ENCODE measurements at places on chromosomes 12 and 14.
A peak's percentile ranks its signal among the peaks of the same experiment; 100 is the strongest.

DNA sequence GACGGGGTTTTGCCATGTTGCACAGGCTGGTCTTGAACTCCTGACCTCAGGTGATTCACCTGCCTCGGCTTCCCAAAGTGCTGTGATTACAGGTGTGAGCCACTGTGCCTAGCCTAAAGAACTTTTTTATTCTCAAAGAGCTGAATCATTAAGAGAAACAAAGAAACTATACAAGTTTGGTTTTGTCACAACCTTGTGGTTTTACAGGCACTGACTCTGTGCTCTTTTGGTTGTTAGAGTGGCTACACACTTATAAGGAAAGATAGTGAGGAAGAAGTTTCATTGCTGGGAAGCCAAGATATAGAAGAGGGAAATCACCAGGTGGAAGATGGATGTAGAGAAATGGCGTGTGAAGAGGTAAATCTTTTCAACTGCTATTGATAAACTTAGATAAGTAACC is 10.1 kb upstream of the DNAH10 start:
- no peak for DNase-seq

DNA sequence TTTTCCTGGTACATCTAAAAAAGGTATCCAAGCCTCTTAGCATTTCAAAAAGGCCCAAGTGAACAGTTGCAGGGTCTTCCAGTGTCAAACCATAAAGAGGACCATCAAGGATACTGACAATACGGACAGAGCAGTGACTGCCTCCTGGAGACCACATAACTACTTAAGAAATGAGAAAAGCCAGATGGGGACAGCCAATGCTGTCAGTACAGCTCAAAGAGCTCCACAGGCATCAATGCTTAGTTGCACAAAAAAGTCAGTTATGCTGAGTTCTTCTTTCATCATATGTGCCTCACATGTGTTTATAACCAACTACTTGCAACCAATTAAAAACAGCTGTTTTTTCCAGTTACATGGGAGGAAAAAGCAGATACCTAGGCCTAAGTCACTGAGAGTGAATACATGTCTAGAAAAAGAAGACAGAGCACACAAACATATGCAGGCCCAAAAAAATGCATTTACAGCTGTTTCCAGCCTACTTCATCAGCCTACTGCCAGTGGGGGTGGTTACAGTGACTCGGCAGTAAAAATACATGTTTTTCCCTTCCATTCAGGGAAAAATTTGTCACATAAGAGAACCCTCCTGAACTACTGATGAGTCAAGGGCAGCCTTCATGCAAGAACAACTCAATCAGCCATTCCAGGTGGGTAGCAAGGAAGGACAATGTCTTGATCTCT is 84.0 kb downstream of the DCAF5 start:
- peak; percentile 75 for DNase-seq

- DNase-seq = no peak
Measured at GRCh38 chr12:74984631-74985030, 225.0 kb downstream of the KCNC2 start.

DNA sequence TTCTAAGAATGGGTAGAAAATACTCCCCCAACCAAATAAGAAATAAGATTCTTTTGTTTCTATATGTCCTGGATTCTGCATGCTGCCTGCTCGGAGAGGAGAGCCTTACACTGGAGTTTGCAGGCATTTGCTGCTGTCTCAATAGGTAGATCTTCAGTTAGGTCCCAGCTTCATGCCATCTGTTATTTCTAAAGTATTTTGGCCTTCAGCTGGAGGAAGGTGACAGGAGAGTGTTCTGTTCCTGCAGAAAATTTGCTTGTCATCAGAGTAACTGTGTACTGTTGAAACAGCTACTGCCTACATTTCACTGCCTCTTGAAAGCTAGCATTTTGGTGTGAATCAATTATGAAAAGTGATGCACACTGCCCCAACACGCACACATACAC is 966.9 kb downstream of the NRXN3 start:
- no peak for DNase-seq

DNA sequence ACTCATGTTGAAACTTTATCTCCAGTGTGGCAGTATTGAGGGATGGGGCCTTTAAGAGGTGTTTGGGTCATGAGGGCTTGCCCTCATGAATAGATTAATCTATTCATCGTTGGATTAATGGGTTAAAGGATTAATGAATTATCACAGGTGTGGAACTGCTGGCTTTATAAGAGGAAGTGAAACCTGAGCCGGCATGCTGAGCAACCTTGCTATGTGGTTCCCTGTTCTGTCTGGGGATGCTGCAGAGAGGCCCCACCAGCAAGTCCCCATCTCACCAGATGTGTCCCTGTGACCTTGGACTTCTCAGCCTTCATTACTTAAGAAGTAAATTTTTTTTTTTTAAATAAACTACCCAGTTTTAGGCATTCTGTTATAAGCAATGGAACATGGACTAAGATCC is 109.6 kb downstream of the DYRK2 start:
- no peak for DNase-seq

DNA sequence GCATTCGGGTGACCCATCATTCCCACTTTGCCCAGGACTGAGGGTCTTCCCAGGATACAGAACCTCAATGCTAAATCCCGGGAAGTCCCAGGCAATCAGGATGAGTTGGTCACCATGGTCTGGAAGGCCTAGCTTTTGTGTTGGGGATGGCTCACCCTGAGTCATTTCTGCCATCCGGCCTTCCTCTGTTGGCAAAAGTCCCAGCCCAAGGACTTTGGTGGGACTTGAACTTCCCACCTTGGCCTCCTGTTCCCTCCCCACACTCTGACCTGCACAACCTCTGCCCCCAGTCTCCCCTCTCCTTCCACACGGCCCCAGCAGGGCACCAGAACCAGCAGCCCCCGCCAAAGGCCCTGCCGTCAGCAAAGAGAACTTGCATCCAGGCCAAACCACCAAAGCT is 24.6 kb upstream of the NCOR2 start:
- no peak for DNase-seq

- no peak for DNase-seq
Measured at GRCh38 chr14:93994919-93995682, 2.0 kb upstream of the CCDC197 start.

DNA sequence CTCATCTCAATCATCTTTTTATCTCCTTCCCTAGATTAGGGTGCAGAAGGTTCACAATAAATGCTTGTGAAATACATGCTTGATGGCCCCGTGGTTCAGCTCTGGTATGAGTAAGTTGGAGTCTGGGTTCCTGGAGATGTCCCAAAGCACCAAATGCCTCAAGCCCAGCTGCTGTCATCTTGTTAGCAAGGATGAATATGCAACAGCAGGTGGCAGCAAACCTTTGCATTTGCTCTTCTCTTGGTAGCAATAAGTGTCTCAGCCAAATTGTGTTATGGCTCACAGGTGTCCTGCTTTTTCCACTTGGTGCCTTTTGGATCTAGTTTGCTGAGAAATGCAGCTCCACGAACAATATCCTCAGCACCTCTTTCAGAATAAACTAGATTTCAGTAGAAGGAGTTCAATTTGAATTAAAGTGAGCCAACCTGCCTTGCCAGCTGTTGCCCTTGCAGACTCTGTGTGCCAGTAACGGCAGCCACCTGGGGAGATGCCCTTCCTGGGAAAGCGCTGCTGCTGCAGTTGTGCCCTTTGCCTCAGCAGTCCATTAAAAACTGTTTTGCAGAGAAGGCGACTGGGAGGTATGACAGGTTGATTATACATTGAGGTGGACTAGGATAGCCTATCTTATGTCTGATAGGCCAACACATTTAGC is 417.3 kb downstream of the SNAPC1 start:
- peak; percentile 52 for DNase-seq

GRCh38 chr12:106914796-106915634 is 40.7 kb upstream of the TMEM263 start:
- DNase-seq = no peak

GRCh38 chr12:94263905-94264561 is 115.7 kb downstream of the PLXNC1 start:
- no peak for DNase-seq

DNA sequence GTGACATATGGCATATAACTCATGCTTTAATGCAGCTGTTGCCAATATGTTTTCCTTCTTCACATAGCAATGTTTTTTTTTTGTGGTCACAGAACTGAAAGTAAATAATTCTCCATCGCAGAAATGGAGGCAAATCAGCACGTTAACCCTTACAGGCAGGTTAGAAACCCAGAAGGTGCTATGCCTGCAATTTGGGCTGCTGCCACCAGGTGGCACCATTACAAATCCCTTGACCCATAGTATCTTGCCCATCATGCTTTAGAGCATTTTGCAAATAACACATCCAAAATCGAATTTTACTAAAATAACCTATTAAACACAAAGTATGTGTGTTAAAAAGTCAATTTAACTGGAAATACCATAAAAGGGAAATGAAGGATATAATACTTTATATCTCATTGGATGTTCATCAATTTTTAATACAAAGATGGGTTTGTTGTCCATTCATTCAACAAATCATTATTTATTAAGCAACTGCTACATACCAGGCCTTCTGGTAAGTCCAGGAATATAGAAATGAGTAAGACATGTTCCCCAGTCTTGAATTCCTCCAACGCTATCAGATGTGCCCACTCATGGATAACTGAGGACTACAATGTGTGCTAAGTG is 340.1 kb downstream of the GLT1D1 start:
- no peak for DNase-seq

DNA sequence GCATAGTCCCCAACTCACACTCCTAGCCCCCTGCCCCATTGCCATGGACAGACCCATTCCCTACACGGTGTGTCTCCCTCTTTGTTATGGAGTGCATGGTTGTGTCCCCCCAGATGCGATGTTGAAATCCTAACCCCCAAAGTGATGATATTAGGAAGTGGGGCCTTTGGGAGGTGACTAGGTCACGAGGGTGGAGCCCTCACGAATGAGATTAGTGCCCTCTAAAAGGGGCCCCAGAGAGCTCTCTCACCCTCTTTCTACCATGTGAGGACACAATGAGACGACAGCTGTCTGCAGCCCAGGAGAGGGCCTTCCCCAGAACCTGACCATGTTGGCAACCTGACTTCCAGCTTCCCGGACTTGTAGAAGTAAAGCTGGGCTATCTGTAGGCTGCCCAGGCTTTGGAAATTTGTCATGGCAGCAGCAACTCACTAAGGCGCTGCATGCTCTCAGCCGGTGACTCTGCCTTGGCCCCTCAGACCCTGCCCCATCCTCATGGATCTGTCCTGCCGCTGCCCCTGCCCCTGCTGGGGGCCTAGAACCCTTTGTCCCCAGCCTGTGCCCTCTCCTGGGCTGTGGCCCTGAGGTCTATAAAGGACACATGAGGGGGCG is 318.1 kb upstream of the RTL1 start:
- DNase-seq = no peak

- peak; percentile 60 for DNase-seq
Measured at GRCh38 chr14:20469242-20469889, at the start of gene PNP. PNP (plus strand) TSS chr14:20469406; CDS start chr14:20469525, 119 bp downstream.

GRCh38 chr14:68753690-68754089 is 39.2 kb downstream of the ZFP36L1 start:
- DNase-seq = peak; percentile 18

- no peak for DNase-seq
Measured at GRCh38 chr12:12804011-12804410, 9.1 kb upstream of the DDX47 start.

- DNase-seq = no peak
Measured at GRCh38 chr14:99136401-99136800, 135.6 kb downstream of the BCL11B start.

- DNase-seq = no peak
Measured at GRCh38 chr12:15322164-15323061, at the start of gene PTPRO. PTPRO (plus strand) TSS chr12:15322508.

DNA sequence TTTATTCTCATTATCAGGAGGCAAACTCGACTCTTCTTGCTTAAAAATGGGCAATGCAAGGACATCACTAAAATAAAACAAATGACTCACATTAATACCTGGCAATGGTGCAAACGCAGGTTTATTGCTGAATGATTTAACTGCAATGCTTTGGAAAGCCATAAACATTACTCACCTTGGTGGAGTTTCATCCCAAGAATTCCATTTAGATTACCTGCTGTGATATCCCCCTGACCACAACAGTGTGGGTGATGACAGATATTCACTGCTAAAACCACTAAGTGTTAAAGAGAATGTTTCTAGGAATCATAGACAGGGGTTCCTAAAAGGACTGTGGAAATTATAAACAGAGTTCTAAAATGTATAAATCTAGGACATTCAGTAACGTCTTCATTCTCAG is 35.3 kb upstream of the CSRNP2 start:
- DNase-seq = no peak

GRCh38 chr12:112341046-112341825 is 41.0 kb downstream of the HECTD4 start:
- DNase-seq = no peak

GRCh38 chr12:66726556-66726955 is 47.7 kb upstream of the GRIP1 start:
- DNase-seq = no peak

DNA sequence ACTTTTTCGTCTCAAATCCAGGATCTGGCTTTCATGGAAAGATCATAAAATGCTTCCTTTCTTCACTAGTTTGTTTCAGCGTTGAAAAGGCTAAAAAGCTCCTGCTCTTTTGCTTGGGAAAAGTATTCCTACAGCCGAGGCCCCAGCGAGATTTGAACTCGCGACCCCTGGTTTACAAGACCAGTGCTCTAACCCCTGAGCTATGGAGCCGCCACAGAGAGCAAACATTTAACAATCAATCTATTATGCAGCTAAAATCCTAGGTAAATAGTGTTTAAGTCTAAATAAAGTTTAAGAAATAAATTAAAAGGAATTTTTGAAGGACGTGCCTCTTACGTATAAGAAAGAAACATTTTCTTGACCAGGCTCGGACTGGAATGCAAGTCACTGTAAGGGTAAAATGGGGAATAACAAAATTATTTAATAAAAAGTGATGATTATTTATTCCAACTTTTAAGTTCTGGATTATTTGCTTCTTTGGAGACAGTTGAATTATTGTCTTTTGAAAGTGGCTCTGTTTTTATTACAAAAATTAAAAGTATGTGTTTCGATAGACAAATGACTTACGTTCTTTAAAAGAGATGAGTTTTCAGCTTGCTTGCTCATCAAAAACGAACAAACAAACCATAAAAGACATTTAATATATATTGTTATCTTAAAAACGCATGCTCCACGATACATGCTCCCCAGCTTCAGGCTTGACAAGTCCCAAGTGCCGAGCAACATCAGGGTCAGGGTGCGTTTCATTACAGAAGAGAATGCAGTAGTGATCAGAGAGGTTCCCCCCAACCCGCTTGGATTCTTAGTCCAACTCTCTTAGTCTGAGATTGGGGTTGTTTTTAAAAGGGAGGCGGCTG is 10.2 kb downstream of the OR6S1 start:
- DNase-seq = no peak

GRCh38 chr12:26966842-26967241 is 28.6 kb downstream of the FGFR1OP2 start:
- no peak for DNase-seq

- no peak for DNase-seq
Measured at GRCh38 chr14:55031190-55031589, 4.2 kb downstream of the SOCS4 start.

GRCh38 chr12:104513681-104514080 is 56.9 kb downstream of the CHST11 start:
- no peak for DNase-seq
